ENCODE measurements at places on chromosomes 3 and 15. TPM values are rescaled to one million over a fixed set of nuclear protein-coding genes. Genes with fewer than 3 reads are reported as not detected.

DNA sequence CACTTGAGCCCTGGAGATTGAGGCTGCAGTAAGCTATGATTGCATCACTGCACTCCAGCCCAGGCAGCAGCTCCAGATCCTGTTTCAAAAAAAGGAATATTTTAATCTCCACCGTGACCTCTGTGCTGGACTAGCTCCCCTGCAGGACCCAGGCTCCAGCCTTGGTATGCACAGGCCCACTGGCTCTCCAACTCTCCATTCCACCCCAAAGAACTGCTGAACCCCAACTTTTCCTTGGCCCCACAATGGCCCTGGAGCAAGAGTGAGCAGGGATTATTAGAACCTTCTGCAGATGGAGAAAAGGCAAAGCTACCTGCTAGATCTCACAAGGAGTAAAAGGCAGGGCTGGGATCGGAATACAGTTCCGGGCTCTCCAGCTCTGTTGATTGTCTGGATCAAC is 32.8 kb upstream of the SFMBT1 start:
- H3K27me3 ChIP-seq = no peaks in the 10 kb centered on the region
- H3K27ac ChIP-seq = no peak overlapping the region
- H3K4me1 ChIP-seq = peaks cover 2% of the 10 kb centered on the region
- H3K4me3 ChIP-seq = no peak overlapping the region

DNA sequence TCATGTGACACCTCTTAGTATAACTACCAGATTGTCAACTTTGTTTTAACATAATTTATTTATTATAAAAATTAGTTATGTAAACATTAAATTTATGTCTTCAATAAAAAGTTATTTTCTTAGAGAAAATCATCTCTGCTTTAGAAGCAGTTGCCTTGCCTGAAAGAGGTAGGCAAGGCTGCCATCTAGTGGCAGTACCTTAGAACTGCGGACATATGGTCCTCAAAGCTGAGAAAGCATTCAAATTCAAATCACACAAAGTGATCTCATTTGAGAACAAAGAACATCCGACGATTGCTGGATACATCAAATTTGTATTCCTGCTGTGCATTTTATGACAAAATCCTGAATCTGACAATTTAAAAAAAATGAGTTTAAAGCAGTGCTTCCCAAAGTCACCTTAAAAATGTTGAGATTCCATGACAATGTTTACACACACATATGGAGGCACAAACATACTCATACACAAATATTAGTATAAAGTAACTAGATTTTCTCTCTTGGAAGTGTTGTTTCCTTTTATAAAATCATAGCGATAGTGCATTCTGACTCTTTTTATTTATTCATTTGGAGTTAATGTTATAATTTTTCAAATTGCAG is 617.4 kb downstream of the CADM2 start:
- H3K27ac ChIP-seq = no peak overlapping the region
- H3K27me3 ChIP-seq = no peaks in the 10 kb centered on the region
- no peaks in the 10 kb centered on the region for H3K4me1 ChIP-seq
- no peak overlapping the region for H3K4me3 ChIP-seq
- DNase-seq = no peak

DNA sequence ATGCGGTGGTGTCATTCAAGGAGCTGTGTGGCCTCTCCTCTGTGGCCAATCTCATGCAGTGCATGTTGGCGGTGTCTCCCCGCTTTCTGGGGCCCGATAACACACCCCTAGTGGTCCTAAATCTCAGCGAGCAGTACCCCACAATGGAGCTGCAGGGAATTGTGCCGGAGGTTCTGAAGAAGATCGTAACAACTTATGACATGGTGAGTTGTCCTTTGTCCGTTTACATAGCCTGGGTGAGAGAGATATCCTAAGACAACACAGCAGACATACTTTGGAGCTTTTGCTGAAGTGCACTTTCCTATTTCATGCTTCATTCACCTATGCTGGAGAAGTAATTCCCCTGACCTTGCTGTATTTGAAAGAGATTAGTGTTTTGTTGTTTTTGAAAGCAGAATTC is 130.0 kb downstream of the PLCL2 start:
- H3K4me1 ChIP-seq = peaks cover 17% of the 10 kb centered on the region
- H3K36me3 ChIP-seq = peaks cover 4% of the 10 kb centered on the region
- DNase-seq = no peak
- no peak overlapping the region for H3K4me3 ChIP-seq

DNA sequence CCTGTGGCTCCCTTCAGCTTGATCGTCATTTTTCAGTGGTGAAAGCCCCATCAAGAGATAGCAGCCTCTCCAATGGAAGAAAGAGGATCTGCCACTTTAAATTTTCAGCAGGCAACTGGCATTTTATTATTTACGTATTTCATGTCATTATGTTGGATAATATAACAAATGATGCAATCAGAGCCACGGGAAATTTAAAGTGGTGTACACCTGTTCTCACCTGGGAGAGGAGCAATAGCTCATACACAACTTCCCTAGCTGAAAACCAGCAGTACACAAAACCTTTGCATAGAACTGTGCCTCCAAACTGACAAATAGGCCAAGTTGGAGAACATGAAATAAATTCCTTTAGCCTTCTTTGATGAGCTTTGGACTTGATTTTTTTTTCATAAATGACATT is 136.9 kb downstream of the SATB1 start:
- H3K36me3 ChIP-seq = no peaks in the 10 kb centered on the region
- H3K27me3 ChIP-seq = no peaks in the 10 kb centered on the region
- H3K27ac ChIP-seq = no peak overlapping the region
- DNase-seq = no peak

DNA sequence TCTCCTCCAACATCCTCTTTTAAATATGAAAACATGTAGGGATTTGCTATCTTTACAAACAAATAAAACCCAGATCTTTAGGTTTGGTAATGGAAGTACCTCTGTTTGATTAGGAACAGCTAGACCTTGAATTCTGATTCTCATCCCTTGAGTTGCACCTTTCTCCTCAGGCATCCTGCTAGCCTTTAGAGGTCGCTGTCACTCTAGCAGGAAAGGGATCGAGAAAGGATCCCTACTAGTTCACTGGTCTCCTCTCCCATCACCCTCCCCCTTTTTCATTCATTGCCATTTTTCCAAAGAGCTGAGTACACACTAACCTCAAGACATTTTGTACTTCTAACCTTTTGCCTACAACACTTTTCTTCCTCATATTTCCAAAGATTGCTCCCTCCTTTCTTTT is 569.8 kb downstream of the RBMS3 start:
- no peaks in the 10 kb centered on the region for H3K36me3 ChIP-seq
- no peaks in the 10 kb centered on the region for H3K4me1 ChIP-seq
- no peak overlapping the region for H3K4me3 ChIP-seq
- H3K27me3 ChIP-seq = peaks cover 21% of the 10 kb centered on the region

DNA sequence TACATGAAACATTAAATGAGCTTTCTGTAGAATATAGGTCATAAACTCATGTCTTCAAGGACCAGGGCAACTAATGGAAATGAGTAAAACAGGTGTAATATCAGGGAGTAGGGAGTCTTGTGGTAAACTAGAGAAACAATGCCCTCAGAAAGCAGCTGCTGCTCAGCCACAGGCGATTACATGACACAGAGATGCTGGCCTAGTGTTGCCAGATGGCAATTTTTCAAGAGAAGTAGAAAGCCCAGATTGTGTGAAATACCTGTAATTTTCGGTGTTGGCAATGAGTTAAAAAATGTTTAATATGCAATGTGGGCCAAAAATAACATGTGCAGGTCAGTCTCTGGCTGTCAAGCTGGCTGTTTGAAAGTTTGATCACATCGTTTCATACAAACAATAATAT is 23.4 kb downstream of the NCEH1 start:
- H3K27me3 ChIP-seq = no peaks in the 10 kb centered on the region
- H3K4me3 ChIP-seq = no peak overlapping the region
- DNase-seq = no peak
- peaks cover under 1% of the 10 kb centered on the region for H3K4me1 ChIP-seq
- peaks cover 6% of the 10 kb centered on the region for H3K36me3 ChIP-seq

DNA sequence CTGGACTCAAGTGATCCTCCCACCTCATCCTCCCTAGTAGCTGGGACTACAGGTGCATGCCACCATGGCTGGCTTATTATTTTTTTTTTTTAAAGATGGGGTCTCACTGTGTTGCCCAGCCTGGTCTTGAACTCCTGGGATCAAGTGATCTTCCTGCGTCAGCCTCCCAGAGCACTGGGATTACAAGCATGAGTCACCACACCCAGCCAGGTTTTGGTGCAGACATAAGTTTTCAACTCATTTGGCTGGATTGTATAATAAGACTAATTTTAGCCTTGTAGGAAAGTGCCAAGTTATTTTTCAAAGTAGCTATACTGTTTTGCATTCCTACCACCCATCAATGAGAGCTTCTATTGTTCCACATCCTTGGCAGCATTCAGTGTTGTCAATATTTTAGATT is 32.1 kb downstream of the BUB1B start:
- no peaks in the 10 kb centered on the region for H3K27me3 ChIP-seq
- H3K36me3 ChIP-seq = no peaks in the 10 kb centered on the region
- no peak overlapping the region for H3K4me3 ChIP-seq
- DNase-seq = no peak

GRCh38 chr3:141440942-141441341 is 45.9 kb upstream of the RASA2 start:
- H3K27ac ChIP-seq = peak overlapping the region; percentile 33
- peaks cover 19% of the 10 kb centered on the region for H3K36me3 ChIP-seq
- DNase-seq = no peak
- H3K4me3 ChIP-seq = no peak overlapping the region

DNA sequence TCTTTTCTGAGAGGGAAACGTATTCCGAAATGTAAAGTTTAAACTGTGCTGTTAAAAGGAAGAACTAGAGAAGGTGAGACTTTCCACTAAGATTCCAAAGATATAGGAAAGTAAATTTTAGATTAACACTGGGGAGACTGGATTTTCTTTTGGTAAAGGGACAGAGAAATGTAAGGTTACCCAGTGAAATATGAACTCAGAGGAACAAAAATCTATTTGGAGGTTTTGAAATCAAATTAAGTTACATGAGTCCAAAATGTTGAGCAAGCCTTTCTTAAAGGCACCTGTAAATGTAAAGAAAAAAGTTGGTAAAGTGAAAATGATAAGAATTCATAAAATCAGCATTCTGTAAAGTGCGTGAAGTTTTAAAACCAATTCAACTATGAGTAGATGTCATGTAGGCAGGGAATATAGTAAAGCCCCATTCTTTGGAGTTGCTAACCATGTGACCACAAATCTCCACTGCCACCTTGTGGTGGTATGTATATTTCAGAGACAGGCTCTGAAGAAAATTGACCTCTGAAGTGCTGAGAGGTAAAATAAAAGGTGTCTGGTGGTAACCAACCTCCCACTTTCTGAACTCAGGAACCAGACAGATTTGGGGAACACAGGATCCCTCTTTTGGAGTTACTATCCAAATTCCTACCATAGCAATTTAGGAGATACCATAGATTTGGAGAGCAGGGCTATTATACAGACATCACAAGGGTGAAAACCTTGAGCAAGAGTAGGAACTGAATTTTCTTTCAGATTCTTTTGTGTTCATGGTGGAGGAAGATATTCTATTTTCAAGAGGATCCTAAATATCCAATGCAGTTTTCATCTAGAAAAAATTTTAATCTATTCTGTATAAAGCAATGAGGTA is 215.3 kb downstream of the ROBO2 start:
- no peaks in the 10 kb centered on the region for H3K4me1 ChIP-seq
- H3K36me3 ChIP-seq = no peaks in the 10 kb centered on the region
- no peak overlapping the region for H3K27ac ChIP-seq
- no peak overlapping the region for H3K4me3 ChIP-seq

- no peak overlapping the region for H3K4me3 ChIP-seq
- H3K27me3 ChIP-seq = peaks cover 12% of the 10 kb centered on the region
- DNase-seq = no peak
- H3K4me1 ChIP-seq = peaks cover 4% of the 10 kb centered on the region
- H3K36me3 ChIP-seq = no peaks in the 10 kb centered on the region
- no peak overlapping the region for H3K27ac ChIP-seq
These were observed 3.3 kb downstream of the GABRG3 start for GRCh38 chr15:26974120-26974780.

GRCh38 chr3:186940967-186941366 is 10.6 kb downstream of the ST6GAL1 start:
- no peak overlapping the region for H3K4me3 ChIP-seq
- peaks cover 63% of the 10 kb centered on the region for H3K36me3 ChIP-seq
- peaks cover 62% of the 10 kb centered on the region for H3K4me1 ChIP-seq
- peak overlapping the region; percentile 9 for H3K27ac ChIP-seq
- H3K27me3 ChIP-seq = no peaks in the 10 kb centered on the region

GRCh38 chr3:182139627-182140357 is 428.1 kb downstream of the SOX2 start:
- no peak overlapping the region for H3K4me3 ChIP-seq
- DNase-seq = no peak
- H3K27ac ChIP-seq = no peak overlapping the region
- H3K4me1 ChIP-seq = no peaks in the 10 kb centered on the region
- H3K27me3 ChIP-seq = peaks cover 3% of the 10 kb centered on the region
- no peaks in the 10 kb centered on the region for H3K36me3 ChIP-seq

GRCh38 chr3:39528844-39529243 is 61.4 kb downstream of the MOBP start:
- peaks cover 13% of the 10 kb centered on the region for H3K36me3 ChIP-seq
- H3K4me1 ChIP-seq = no peaks in the 10 kb centered on the region
- H3K27ac ChIP-seq = no peak overlapping the region

- DNase-seq = no peak
- no peak overlapping the region for H3K4me3 ChIP-seq
- H3K27me3 ChIP-seq = no peaks in the 10 kb centered on the region
- H3K36me3 ChIP-seq = no peaks in the 10 kb centered on the region
- H3K27ac ChIP-seq = peak overlapping the region; percentile 90
These were observed 62.9 kb upstream of the ZBTB38 start for GRCh38 chr3:141305436-141305835.

GRCh38 chr3:76096836-76097588 is 311.7 kb upstream of the ZNF717 start:
- H3K27me3 ChIP-seq = no peaks in the 10 kb centered on the region
- H3K4me1 ChIP-seq = no peaks in the 10 kb centered on the region
- no peak overlapping the region for H3K4me3 ChIP-seq
- no peak overlapping the region for H3K27ac ChIP-seq

DNA sequence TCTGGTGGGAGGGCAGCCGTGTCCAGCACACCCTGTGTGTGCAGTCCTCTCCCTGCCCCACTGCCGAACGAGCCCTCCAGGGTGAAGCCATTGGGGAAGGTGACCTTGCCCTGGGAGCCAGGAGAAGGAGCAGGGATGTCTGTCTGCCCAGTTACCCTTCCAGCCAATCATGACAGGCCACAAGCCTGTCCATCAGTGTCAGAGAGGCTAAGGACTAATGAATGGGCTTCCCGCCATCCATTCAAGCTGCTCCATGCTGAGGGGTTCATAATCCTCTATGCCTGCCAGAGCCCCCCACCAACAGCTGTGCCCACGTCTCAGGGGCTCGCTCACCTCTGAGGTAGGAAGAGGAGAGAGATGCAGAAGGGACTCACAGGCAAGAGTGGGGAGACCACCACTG is 15.2 kb downstream of the ALS2CL start:
- no peaks in the 10 kb centered on the region for H3K36me3 ChIP-seq
- no peak overlapping the region for H3K4me3 ChIP-seq
- DNase-seq = no peak
- no peaks in the 10 kb centered on the region for H3K27me3 ChIP-seq

GRCh38 chr3:105608623-105609022 is 241.9 kb downstream of the ALCAM start:
- H3K4me1 ChIP-seq = no peaks in the 10 kb centered on the region
- no peaks in the 10 kb centered on the region for H3K36me3 ChIP-seq
- DNase-seq = no peak
- H3K27ac ChIP-seq = no peak overlapping the region
- no peaks in the 10 kb centered on the region for H3K27me3 ChIP-seq
- H3K4me3 ChIP-seq = no peak overlapping the region

The CLDN1 gene
- not detected for total RNA-seq

The SLC27A2 gene
- total RNA-seq = 0.21 TPM

The FBXL2 gene
- not detected for total RNA-seq

The ADIPOQ gene
- not detected for total RNA-seq

The SLC12A1 gene
- total RNA-seq = not detected

The GPR149 gene
- total RNA-seq = not detected

The GOLGA6B gene
- total RNA-seq = not detected

The GALK2 gene
- 27.9 TPM for total RNA-seq

The LAMB2 gene
- 1.0 TPM for total RNA-seq

The SLC30A4 gene
- 6.4 TPM for total RNA-seq

The SLC22A14 gene
- total RNA-seq = not detected

The CCDC191 gene
- total RNA-seq = 5.8 TPM
